ENCODE measurements at places on chromosomes 1 and 21.

- DNase-seq = peak; percentile 33
These were observed 25.7 kb upstream of the SLC19A2 start for GRCh38 chr1:169511316-169512005.

GRCh38 chr1:10074852-10075730 lies 42.3 kb downstream of the UBE4B start:
- DNase-seq = no peak

DNA sequence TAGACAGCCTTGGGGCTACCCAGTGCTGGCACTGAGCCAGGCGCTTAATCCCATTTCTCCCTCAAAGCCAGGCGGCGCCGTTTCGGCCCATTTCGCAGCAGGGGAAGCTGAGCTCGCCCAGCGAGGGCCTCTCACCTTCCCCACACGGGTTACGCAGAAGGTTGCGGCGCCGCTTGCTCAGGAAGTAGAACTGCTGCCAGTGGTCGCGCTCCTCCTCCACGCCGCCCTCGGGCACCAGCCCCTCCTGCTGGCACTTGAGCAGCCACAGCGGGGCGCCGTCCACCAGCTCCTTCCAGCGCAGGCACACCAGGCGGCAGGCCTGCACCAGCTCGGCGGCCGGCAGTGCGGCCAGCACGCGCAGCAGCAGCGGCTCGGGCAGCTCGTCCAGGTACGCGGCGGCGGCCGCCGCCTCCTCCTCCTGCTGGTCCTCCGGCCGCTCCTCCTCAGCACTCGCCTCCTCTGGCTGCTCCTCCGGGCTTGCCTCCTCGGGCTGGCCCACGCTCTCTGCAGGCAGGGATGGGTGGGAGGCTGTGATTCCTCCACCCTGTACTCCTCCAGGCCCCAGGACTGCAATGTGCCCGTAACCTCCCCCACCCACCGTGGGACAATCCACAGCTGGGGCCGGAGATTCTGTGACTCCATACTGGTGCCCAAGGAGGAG lies 3.8 kb downstream of the FBXO2 start:
- DNase-seq = peak; percentile 56

DNA sequence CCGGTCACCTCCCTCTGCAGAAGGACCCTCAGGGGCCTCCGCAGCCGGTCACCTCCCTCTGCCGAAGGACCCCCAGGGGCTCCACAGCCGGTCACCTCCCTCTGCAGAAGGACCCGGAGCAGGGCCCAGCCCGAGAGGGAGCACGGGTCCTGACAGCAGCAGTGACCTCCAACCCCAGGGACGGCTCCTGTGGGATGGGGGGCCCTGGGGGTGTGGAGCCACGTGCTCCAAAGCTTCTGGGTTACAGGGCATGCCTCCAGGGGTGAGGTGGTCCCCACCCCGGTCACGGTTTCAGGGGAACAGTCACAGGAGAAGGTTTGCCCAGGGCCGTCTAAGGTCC lies 40.3 kb downstream of the SLC19A1 start:
- no peak for DNase-seq

DNA sequence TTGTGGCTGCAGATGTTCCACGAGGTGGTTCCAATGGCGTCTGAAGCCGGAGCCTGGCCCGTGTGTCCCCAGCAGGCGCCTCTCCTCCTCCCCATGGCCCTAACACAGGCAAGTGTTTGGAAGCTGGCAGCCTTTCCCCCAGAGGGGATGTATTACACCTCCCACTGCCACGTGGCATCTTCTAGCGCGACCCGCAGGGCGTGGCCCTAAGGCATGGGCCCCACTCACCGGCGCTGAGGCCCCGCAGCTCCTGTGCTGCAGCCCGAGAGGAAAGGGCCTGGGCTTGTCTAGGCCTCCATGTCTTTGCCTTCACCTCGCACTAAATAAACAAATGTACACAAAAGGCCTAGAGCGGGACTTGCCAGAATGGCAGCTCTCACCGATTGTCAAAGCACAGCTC lies 37.9 kb downstream of the SLC66A1 start:
- DNase-seq = no peak

- no peak for DNase-seq
These were observed 307.4 kb downstream of the DISC1 start for GRCh38 chr1:231933711-231934626.

GRCh38 chr1:247769603-247770002 lies 9.2 kb upstream of the OR1C1 start:
- no peak for DNase-seq

- no peak for DNase-seq
These were observed 19.8 kb downstream of the DTL start for GRCh38 chr1:212055333-212055732.

DNA sequence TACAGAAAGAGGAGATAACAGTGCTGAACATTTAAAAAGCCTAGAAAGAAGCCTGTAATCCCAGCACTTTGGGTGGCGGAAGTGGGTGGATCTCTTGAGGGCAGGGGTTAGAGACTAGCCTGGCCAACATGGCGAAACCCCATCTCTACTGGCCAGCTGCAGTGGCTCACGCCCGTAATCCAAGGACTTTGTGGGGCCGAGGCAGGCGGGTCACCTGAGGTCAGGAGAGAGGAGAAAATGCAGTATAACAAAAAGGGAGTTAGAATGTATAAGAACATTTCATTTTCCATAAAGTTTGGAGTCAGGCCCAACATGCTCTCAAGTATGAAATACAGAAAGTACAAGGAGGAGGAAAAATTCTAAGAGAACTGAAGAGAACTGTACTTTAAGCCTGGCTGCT lies 134.5 kb downstream of the SMYD3 start:
- DNase-seq = no peak

DNA sequence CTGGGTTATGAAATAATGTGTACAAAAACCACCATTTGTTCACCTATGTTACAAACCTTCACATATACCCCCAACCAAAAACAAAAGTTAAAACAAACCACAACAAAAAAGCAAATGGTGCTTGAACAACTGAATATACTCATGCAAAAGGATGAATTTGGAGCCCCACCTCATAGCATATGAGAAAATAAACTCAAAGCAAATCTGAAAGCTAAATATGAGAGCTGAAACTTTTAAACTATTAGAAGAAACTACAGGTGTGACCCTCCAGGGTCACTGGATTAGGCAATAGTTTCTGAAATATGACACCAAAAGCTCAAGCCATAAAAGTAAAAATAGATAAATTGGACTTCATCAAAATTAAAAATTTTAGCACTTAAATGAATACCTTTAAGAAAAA lies 215.5 kb upstream of the CHRM3 start:
- no peak for DNase-seq

- DNase-seq = no peak
These were observed 3.1 kb downstream of the IGSF3 start for GRCh38 chr1:116664366-116664977.

- no peak for DNase-seq
These were observed 156.2 kb upstream of the CTTNBP2NL start for GRCh38 chr1:112239683-112240330.

- DNase-seq = no peak
These were observed 96.2 kb downstream of the RGS2 start for GRCh38 chr1:192905049-192905448.

- DNase-seq = no peak
These were observed 6.6 kb downstream of the KRTAP10-8 start for GRCh38 chr21:44618504-44618903.

GRCh38 chr1:204465546-204466415 lies 28.8 kb downstream of the PIK3C2B start:
- DNase-seq = no peak

- DNase-seq = no peak
These were observed 100.8 kb downstream of the DMRTB1 start for GRCh38 chr1:53559854-53560580.

Measured in fibroblast of skin of back (primary cell).